Dorsolateral prefrontal cortex (tissue), 122 donors: ENCODE measurements at places on chromosomes 1 and 21. TPM values are rescaled to one million over a fixed set of nuclear protein-coding genes. Genes with fewer than 3 reads are reported as not detected.

Gene EPS8L3
- not detected for total RNA-seq

Gene ZNF593OS
- not detected for total RNA-seq

Gene SYT14
- 24.0 TPM for total RNA-seq

Gene NR1I3
- total RNA-seq, result not detected

GRCh38 chr1:208977638-208978256, 605.8 kb upstream of the CAMK1G start:
- DNase-seq, result no peak

DNA sequence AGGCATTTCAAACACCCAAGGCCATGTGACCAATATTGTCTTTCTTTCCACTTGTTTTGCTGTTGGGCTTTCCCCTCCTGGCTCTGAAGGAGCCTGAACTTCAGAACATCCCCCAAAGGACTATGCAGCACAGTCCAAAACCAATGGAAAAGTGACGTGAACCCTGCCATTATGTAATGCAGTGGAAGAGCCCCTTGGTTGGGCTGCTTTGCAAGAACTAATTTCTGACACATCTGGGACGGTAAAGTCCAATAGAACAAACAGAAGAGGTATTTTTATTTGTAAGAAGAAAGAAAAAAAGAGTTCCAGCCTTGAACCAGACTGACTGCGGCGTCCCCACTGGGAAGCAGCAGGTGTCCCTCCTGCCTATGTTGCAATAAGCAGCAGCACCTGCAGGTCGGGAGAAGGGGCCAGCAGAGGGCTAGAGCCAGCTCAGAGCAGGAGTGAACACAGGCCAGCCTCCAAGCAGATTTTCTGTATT, 116.7 kb downstream of the CDC7 start:
- no peak for DNase-seq

GRCh38 chr21:26491663-26492062, 81.4 kb downstream of the CYYR1 start:
- no peak for DNase-seq

DNA sequence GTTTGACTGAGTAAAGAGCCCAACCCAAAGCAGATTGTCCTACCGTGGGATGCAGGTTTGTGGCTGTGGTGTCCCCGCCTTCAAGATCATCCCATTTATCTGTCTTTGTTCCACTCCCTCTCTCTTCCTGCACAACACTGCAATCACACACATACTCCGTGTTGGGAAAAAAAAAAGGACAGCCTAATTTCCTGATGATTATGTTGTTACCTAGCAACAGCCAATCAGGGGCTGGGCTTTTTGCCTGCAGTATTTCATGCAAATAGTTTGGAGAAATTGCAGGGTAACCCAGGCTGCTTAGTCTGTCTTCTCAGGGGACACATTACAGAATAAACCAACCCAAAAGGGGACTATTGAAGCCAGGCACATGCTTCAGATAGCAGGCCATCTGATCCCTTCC, 38.3 kb downstream of the PHC2 start:
- no peak for DNase-seq

DNA sequence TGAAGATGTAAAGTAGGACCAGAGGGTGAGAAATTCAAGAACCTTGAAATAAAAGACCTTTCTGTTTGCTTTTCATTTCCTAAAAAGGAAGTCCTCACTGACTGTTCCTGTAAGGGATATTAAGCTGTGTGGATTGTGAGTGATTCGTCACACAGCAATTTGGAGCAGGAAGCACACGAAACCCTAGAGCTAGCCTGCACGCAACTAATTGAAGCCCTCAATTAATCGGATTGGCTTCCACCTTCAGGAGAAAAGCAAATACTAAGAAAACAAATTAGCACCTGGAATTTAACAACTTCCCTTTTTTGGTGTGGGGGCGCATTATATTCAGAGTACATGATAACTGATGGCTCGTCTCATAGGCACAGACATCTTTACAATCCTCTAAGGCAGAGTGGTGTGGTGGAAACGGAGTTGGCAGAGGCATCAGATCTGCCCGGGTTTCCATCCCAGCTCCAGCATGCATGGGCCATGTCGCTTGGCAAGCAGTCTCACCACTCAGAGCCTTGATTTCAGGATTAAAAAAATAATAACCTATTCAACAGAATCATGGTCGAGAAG, 95.2 kb downstream of the KCNJ15 start:
- no peak for DNase-seq

GRCh38 chr1:119430486-119430885, 15.5 kb downstream of the HSD3B2 start:
- DNase-seq, result no peak

DNA sequence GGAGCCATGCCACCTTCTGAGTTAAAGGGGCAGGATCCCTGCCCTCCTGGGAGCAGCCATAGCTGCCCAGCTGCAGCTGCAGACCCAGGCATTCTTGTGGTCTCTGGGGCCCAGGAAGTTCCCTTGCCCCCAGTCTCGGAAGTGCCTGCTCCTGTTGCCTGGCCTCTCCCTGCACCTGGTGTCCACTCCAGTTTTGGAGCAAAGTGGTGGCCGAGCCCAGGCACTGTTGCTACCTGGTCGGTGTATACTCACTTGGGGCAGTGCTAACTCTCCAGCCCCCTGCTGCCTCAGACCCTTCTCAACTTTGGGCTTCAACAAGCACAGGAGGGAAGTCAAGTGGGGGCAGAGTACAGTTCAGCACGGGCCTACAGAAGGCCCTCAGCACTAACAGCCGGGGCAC, 352.9 kb upstream of the NCAM2 start:
- no peak for DNase-seq
